Effector memory CD8-positive, alpha-beta T cell (primary cell): ENCODE measurements at places on chromosomes 12 and 14.

GRCh38 chr14:77006132-77006531 lies 22.4 kb downstream of the IRF2BPL start:
- no peak for DNase-seq

DNA sequence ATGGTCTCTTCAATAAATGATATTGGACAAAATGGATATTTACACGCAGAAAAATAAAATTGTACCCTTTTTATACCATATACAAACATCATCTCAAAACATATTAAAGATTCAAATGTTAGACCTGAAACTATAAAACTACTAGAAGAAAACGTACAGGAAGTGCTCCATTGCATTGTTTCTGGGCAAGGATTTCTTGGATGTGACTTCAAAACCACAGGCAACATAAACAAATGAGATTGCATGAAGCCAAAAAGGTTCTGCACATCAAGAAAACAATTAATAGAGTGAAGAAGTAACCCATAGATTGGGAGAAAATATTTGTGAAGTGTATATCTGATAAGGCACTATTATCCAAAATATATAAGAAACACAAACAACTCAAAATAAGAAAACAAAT lies 812.4 kb downstream of the NRXN3 start:
- no peak for DNase-seq

- DNase-seq: no peak
Measured at GRCh38 chr14:102493585-102493984, 16.0 kb downstream of the ANKRD9 start.

- DNase-seq: no peak
Measured at GRCh38 chr14:51704545-51704944, 52.8 kb downstream of the FRMD6 start.

GRCh38 chr14:63496837-63497400 lies 46.3 kb downstream of the PPP2R5E start:
- DNase-seq: no peak

DNA sequence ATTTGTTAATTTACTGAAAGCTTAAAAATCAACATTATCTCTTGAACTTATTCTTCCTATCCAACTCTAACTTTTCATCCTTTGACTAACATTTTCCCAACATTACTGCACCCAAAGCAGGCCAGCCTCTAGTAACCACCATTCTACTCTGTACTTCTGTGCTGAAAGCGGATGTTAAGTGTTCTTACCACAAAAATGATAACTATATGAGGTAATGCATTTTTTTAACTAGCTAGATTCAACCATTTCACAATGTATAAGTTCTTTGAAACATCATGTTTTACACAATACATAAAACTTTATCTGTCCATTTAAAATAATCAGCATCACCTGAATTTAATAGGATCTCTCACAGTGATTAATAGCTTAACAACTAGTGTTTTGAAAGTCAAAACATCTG lies 468.5 kb upstream of the MGAT4C start:
- no peak for DNase-seq

GRCh38 chr14:34983148-34983760 lies 462 bp downstream of the SRP54 start:
- no peak for DNase-seq

GRCh38 chr12:39440101-39440500 lies 2.8 kb downstream of the KIF21A start:
- DNase-seq: no peak

DNA sequence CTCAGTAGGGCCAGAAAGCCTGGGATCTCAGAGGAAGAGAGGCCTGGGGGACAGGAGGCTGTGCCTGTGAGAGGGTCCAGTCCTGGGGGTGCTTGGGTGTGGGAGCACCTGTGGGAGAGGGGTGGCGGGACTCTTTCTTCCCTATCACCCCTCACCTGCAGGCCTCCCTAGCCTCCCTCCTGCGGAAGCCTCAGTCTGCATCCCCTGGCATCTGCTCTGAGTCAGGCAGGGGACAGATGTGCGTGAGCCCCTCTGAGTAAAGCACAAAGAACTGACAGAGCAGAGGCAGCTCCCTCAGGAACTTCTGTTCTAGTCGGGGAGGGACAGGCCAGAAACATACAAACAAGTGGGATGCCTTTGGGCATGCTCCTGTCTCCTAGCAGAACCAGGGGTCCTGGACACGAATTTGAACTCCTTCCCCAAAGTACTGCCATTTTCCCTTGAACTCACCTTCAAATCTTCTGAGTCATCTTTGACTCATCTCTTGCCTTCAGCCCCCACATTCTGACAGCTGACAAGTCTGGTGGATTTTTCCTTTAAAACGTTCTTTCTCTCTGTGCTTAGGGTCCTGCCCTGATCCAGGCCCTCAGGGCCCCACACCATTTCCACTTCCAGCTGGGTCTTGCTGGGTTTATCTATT lies 8.5 kb upstream of the HSP90AA1 start:
- DNase-seq: no peak

- DNase-seq: no peak
Measured at GRCh38 chr12:62562846-62563245, 96.2 kb downstream of the MON2 start.

GRCh38 chr12:30989754-30990153 lies 63.2 kb downstream of the TSPAN11 start:
- no peak for DNase-seq

DNA sequence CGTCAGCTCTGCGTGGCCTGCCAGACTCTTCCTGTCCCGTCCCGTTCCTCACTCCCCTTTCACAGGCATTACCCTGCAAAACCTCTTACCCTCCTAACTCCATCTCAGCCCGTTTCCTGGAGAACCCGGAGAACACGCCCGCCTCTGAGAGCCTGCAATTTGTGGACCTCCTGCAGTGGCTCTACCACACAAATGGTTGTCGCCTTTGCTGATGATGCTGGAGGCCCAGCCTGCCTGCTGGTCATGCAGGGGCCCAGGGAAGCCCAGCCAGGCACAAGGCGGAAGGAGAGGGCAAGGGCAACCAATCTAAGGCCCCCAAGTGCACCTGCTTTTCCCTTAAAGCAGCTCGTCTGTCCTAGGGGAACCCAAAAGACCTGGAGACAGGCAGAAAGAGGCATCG lies 22.5 kb downstream of the RFLNA start:
- DNase-seq: no peak
